ENCODE measurements at places on chromosomes 1 and 21.

GRCh38 chr1:201982082-201982622 is 296 bp upstream of the RNPEP start:
- no peak for DNase-seq

- no peak for DNase-seq
Observed at GRCh38 chr1:89257041-89257440, 15.6 kb downstream of the GBP5 start.

DNA sequence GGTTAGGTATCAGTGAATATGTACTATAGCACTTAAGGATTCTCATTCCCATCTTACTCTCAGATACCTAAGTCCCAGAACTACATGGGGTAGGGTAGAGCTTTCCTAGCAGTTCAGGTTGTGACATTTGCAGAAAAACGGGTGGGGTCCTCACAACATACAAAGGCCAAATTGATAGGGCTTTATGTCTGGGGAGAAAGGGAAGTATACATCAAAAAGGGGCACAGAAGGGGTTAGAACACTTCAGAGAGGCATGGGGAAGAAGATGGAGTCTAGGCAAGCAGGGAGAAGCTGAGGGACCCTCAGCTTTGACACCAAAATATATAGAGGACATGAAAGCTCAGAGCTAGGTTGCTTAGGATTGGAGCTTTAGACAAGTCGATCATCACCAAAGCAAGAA is 3.6 kb downstream of the UROD start:
- DNase-seq = no peak

GRCh38 chr21:38354746-38355145 is 98.0 kb downstream of the KCNJ15 start:
- DNase-seq = no peak

GRCh38 chr1:2232916-2233438 is 4.9 kb downstream of the SKI start:
- DNase-seq = no peak

- no peak for DNase-seq
Observed at GRCh38 chr1:914131-914890, 9.4 kb upstream of the SAMD11 start.

Measured in GOT3 (cell line).